Upper lobe of left lung (tissue), 6 donors: ENCODE measurements at places on chromosomes 13 and 19. TPM values are rescaled to one million over a fixed set of nuclear protein-coding genes. Genes with fewer than 3 reads are reported as not detected.

DNA sequence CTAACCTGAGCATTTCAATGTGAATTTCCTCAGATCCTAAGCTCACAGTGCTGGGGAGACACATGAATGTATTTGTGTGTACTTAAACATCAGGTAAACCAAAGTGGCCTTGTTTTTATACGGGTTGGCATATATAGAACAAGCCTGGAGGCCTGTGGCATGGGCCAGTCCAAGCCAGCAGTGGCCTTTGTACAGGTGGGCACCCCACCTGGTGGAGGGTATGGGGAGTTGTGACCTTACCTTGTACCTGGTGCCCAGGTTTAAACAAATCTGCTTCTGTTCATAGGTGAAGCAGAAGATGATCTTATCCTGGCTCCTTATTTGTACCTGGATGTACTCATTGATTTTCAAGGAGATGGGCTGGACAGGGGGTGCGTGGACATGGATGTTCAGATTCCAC lies 71.0 kb downstream of the ERICH6B start:
- no peaks in the 10 kb centered on the region for H3K27me3 ChIP-seq
- DNase-seq, result no peak
- no peak overlapping the region for H3K27ac ChIP-seq
- no peaks in the 10 kb centered on the region for H3K36me3 ChIP-seq

DNA sequence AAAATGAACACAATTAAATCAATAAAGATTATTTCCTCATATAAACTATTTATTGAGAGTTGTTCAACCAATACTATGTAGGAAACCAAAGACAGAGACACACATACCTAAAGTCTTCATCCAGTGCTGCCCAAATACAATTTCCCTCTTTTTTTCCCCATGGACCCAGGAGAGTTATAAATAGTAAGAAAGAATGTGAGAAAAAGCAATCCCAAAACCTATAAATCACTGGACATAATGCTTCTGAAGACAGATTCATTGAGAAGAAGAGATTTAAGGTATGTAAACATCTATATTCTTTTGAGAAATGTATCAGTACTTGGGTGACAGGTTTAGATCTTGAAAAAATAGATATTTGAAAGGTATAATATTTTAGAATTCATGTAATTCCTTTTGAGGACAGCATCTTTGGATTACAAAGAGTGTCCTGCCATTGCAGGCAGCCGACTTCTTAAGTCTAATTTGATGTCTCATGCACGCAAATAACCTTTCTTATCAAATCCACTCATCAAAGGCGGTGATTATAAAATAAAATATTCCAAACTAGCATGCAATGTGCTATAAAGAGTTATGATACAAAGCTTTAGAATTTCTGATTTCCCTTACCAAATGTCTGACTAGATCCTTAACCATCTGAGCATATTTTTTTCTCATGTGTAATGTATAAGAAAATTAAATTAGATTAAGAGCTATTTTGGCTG lies 739.4 kb downstream of the LIG4 start:
- no peaks in the 10 kb centered on the region for H3K36me3 ChIP-seq
- no peak overlapping the region for H3K27ac ChIP-seq
- H3K4me3 ChIP-seq, result no peak overlapping the region
- DNase-seq, result no peak
- H3K27me3 ChIP-seq, result no peaks in the 10 kb centered on the region
- H3K4me1 ChIP-seq, result no peaks in the 10 kb centered on the region

The GIPR gene
- 5.3 TPM for total RNA-seq

DNA sequence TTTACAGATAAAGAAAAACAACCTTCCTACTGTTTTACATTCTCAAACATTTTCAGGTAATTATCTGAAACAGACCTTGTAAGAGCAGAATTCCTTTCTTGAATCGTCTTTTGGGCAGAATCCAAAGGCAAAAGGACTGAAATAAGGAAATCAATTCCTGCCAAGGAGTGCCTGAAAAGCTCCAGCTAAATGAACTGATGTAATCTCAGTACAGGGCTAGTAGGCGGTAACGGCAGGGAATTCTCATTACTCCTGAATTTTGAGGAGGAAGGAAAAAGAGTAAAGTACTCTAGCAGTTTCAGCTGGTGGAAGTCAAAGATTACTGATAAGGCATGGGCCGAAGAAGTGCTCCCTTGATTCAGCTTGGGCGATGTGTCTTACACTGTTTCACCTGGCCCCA lies 168.4 kb downstream of the PCDH9 start:
- no peak overlapping the region for H3K27ac ChIP-seq
- no peaks in the 10 kb centered on the region for H3K27me3 ChIP-seq
- H3K36me3 ChIP-seq, result no peaks in the 10 kb centered on the region
- H3K4me1 ChIP-seq, result no peaks in the 10 kb centered on the region
- no peak overlapping the region for H3K4me3 ChIP-seq

- no peaks in the 10 kb centered on the region for H3K36me3 ChIP-seq
- H3K4me3 ChIP-seq, result no peak overlapping the region
- no peaks in the 10 kb centered on the region for H3K4me1 ChIP-seq
Measured at GRCh38 chr13:108828086-108828815, 198.8 kb downstream of the MYO16 start.

- peak; percentile 87 for DNase-seq
- H3K27ac ChIP-seq, result no peak overlapping the region
- H3K36me3 ChIP-seq, result peaks cover 91% of the 10 kb centered on the region
- no peaks in the 10 kb centered on the region for H3K27me3 ChIP-seq
Measured at GRCh38 chr19:7554990-7555864, 19.7 kb downstream of the PNPLA6 start.

GRCh38 chr13:77460195-77460594 lies 75.3 kb upstream of the SCEL start:
- H3K4me1 ChIP-seq, result no peaks in the 10 kb centered on the region
- DNase-seq, result no peak
- H3K27ac ChIP-seq, result no peak overlapping the region
- no peak overlapping the region for H3K4me3 ChIP-seq
- no peaks in the 10 kb centered on the region for H3K27me3 ChIP-seq
- H3K36me3 ChIP-seq, result no peaks in the 10 kb centered on the region

The LRCH1 gene
- total RNA-seq, result 21.0 TPM

DNA sequence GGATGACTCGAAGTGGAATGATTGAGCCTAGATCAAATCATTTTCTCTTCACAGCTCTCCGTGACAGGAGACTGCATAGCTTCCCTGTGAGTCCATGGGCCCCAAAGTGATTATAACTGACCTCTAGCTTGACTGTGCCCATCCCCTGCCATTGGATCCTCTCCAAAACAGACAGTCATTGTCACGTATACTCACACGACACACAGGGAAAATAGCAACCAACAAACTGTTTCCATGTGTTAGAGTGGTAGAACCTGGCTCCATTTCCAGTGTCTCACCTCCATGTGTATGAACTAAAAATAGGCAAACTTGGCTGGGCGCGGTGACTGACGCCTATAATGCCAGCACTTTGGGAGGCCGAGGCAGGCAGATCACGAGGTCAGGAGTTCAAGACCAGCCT lies 48.8 kb upstream of the NPAS1 start:
- H3K4me1 ChIP-seq, result peaks cover 32% of the 10 kb centered on the region
- no peak overlapping the region for H3K27ac ChIP-seq
- no peaks in the 10 kb centered on the region for H3K27me3 ChIP-seq
- no peak overlapping the region for H3K4me3 ChIP-seq

The TICAM1 gene
- total RNA-seq, result 16.3 TPM

DNA sequence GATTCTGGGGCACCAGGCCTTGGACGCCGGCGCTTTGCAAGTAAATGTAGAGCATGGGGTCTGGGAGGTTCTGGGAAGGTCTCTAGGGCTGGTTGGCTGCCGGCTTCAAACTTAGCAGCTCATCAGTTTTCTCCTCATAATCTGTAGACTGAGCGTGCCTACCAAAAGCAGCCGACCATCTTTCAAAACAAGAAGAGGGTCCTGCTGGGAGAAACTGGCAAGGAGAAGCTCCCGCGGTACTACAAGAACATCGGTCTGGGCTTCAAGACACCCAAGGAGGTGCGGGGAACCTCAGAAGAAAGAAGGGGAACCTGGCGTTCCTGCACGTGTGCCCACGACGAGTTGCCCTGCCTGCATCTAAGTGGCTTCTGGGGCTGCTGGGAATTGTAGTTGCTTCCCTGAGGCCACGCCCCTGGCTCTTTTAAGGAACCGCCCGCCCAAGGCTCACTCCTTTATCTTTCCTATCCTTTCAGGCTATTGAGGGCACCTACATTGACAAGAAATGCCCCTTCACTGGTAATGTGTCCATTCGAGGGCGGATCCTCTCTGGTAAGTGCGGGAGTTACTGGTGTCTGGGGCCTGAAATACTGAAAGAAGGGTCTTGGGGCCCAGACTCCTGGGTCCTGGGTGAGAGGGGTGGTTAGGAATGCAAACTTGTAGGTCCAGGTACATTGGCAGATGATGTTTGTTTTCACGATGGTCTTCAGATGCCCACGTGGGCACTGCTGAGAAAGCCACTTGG lies 984 bp downstream of the RPS11 start:
- H3K4me3 ChIP-seq, result peak overlapping the region; percentile 96
- no peaks in the 10 kb centered on the region for H3K27me3 ChIP-seq
- H3K27ac ChIP-seq, result peak overlapping the region; percentile 98
- peaks cover 43% of the 10 kb centered on the region for H3K36me3 ChIP-seq
- peak; percentile 88 for DNase-seq

- no peaks in the 10 kb centered on the region for H3K36me3 ChIP-seq
- peaks cover 8% of the 10 kb centered on the region for H3K4me1 ChIP-seq
- DNase-seq, result no peak
- H3K4me3 ChIP-seq, result no peak overlapping the region
Measured at GRCh38 chr13:109666656-109667055, 119.7 kb downstream of the IRS2 start.
